ENCODE measurements at places on chromosomes 11 and 22. TPM values are rescaled to one million over a fixed set of nuclear protein-coding genes. Genes with fewer than 3 reads are reported as not detected.
A peak's percentile ranks its signal among the peaks of the same experiment; 100 is the strongest.

GRCh38 chr11:104169091-104169490 is 5.1 kb upstream of the PDGFD start:
- DNase-seq = no peak

DNA sequence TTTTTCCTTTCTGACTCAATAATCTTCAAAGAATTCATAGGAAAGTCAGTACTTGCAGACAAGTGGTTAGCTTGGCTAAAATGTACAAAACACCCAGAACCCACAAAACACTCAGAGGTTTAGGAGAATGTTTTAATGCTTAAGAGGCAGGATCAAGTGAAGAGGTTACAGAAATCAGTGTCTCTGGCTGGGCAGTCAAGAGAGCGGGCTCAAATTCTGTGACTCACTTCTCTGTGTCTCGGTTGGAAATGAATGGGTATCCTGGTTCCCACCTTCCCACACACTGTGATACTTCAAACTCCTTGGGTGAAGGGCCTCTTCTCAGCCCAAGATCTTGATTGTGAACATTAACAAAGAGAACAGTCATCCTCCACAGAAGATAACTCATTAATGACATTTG is 3.8 kb downstream of the MPEG1 start:
- DNase-seq = no peak

DNA sequence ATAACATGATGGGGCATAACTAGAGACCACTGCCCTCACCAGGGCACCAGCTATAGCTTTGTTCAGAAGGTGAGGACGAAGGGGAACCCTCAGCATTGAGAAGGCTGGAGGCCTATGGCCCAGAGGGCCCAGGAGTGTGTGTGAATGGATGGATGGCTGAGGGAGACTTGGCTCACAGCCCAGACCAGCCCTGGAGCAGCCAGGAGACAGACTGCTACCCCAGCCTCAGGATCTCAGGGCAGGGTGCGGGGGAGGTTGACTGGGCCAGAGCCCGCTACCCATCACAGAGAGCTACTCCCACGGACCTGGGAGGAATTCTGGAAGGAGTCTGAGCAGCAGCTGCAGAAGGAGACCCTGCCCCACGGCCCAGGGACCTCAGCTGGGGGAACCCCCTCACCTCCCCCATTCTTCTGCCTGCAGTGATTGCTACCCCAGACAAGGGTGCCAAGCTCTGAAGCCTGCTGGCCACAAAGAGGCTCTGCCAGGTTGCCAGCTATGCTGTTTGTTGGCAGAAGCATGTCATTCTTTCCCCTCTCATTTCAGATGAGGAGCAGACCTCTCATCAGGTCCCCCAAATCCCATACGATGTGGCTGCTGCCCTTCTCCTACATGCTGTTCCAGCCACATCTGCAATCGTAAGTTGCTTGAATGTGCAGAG is 5.4 kb upstream of the CSDC2 start:
- no peak for DNase-seq

Gene NFAM1
- total RNA-seq = not detected

DNA sequence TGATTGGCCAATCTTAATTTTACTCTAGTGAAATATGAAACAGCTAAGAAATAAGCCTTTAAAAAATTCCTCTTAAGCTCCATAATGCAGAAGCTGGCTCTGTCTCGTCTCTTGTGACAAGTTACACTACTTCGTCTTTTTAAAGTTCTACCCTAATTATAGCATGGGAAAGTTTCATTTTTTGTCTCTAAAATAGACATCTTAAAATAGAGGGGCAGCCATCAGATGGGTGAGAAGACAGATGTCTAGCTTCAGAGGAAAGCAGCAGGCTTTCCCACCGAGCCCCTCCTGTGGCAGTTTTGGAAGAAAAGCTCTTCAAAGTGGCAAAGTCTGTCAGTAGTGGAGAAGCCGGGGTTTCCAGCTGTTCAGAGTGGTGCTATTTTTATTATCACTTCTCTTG is 39.5 kb downstream of the XRRA1 start:
- no peak for DNase-seq

Gene MMP12
- total RNA-seq = 3.0 TPM

Gene SLCO2B1
- under 0.01 TPM for total RNA-seq

GRCh38 chr11:118129471-118130172 is 23.0 kb downstream of the SCN4B start:
- DNase-seq = no peak

- no peak for DNase-seq
Observed at GRCh38 chr11:68687986-68688385, 3.6 kb downstream of the GAL start.

DNA sequence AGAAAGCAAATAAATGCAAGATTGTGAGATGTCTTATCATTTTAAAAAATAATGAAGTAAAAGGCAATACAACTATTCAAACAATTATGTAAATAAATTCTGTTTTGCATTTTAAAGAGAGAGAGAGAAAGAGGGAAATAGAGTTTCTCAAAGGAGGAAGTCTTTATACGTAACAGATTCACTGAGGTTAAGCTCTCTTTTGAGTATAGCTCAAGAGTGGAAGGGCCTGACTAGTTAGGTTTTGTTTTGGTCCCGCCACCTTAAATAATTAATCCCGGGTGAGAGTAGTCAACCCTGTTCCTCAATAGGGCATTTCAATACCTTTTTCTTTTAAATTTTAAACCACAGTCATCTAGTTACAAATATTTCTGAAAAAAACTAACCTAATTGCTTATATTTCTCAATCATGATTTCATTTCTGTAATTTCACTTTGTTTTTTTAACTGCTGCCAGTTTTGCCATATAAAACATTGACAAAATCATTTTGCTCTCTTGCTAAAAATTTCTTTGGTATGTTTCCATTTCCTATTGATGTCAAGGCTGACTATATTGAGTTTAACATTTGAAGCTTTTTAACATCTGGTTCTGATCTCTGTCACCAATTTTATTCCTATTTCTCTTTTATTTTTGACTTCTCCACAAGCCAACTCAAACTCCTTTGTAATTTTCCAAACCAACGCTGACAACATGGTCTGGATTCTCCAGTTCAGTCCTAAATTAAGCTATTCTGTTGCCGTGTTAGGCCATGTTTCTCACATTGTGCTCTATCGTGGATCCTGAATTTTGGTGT is 10.3 kb downstream of the OR10D3 start:
- DNase-seq = no peak

DNA sequence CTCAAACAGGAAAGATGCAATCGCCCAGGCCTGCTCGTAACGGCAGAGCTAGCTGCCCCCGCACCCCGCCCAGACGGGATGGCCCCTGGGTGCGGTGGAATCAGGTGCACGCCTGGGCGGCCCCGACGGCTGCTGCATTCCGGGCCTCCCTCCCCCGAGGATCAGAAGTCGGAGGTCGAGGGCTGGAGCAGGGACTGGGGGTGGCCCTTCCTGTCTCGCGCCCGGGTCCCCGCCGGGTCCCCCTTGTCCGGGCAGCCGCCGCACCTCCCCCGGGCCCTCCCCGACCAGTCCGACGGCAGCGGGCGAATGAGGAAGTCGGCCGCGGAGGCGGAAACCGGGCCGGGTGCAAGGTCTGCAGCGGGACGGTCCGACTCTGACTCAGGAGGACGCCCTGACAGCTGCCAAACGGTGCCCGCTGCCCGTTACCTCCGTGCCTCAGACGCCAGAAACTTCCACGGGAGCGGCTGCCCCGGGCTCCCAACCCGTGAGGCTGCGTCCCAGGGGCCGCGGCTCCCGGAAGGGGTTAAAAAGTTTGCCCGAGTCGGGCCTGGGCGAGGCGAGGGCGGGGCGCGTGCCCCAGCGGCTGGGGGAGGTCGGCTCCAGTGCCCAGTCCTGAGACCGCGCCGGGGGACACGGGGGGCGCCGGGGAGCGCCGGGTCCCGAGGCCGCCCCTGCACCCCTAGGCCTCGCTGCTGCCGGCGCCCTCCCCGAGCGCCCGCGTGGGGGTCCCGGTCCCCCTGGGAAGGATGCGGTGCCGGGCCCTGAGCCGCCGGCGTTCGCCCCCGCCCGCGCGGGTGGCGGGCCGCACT is 663 bp downstream of the MYH9 start:
- DNase-seq = no peak

Gene SLC17A6
- total RNA-seq = not detected

DNA sequence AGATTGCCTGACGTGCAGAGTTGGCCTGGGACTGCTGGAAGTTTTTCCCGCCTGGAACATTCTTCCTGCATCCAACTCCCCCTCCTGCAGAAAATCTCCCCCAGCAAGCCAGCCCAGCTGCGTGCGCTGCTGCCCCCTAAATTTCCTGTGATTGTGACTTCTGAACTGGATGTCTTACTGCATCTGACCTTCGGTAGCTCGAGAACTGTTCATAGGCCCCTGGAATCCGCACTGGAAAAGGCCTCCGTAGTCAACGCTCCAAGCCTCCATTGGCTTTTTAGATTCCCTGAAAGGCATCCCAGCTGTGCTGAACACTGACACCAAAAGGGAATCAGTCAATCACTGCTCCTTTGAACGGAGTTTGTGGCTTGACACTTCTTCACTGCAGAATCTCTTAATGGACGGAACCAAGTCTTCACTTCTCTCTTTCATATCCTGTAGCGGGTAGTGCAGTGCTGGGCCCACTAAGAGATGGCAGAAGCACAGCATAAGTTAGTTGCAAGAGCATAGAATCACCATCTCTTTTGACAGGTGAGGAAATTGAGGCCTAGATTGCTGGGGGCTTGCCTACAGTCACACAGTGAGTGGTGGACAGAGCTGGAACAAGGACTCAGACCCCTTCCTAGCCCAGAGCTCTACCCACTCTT is 14.2 kb upstream of the RASD2 start:
- no peak for DNase-seq

Gene GAL3ST3
- not detected for total RNA-seq

Gene KCNQ1OT1
- total RNA-seq = 6.1 TPM

GRCh38 chr11:77096591-77097019 is 6.0 kb upstream of the OMP start:
- no peak for DNase-seq

- DNase-seq = no peak
Observed at GRCh38 chr11:66454247-66454646, 12.5 kb upstream of the PELI3 start.

GRCh38 chr11:42239188-42239587 is 779.7 kb upstream of the LRRC4C start:
- DNase-seq = peak; percentile 31

GRCh38 chr11:48051217-48051830 is 71.0 kb downstream of the PTPRJ start:
- DNase-seq = peak; percentile 44

DNA sequence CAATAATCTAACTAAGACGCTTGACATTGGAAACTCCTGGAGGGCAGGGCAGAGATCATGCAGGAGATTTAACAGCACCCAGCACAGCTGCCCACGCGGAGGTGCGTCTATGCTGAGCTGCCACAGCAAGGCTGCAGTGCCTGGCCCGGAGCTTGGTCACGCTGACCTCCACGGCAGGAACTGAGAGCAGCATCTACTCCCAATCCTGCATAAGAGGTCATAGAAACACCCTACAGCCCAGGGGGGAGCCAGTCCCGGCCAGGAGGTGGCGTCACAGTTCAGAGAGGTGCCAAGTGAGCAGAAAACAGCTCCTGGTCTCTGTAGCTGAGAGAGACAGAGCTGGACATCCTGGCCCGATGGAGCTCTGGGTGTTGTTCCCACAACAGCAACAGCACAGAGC is 121.1 kb upstream of the TMEM45B start:
- no peak for DNase-seq

Gene GAB4
- not detected for total RNA-seq

DNA sequence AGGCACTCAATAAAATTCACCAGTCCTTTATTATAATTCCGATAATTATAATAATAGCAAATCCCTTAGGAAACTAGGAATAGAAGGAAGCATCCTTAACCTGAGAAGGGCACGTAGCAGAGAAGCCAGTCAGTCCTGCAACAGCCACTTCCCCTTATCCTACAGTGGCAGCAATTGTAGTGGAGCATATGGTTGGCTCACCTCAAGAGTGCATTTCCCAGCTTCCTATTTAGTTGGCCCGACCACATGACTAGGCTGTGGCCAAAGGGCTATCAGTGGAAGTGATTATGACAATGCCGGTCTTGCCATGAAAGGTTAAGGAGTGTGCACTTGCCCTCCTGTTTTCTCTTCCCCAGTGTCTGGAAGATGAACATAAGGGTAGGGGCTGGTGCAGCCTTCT is 27.0 kb downstream of the TESMIN start:
- DNase-seq = no peak

DNA sequence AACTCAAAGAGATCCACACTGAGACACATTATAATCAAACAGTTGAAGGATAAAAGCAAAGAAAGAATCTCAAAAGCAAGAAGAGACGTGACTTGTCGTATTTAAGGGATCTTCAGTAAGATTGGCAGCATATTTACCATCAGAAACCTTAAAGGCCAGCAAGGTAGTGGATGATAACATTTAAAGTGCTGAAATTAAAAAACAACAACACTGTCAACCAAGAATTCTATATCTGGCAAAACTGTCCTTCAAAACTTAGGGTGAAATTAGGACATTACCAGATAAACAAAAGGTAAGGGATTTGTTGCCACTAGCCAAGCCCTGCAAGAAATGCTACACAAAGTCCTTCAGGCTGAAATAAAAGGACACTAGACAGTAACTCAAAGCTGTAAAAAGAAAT is 11.0 kb upstream of the MUC5B start:
- no peak for DNase-seq

Gene EMSY
- 18.0 TPM for total RNA-seq

DNA sequence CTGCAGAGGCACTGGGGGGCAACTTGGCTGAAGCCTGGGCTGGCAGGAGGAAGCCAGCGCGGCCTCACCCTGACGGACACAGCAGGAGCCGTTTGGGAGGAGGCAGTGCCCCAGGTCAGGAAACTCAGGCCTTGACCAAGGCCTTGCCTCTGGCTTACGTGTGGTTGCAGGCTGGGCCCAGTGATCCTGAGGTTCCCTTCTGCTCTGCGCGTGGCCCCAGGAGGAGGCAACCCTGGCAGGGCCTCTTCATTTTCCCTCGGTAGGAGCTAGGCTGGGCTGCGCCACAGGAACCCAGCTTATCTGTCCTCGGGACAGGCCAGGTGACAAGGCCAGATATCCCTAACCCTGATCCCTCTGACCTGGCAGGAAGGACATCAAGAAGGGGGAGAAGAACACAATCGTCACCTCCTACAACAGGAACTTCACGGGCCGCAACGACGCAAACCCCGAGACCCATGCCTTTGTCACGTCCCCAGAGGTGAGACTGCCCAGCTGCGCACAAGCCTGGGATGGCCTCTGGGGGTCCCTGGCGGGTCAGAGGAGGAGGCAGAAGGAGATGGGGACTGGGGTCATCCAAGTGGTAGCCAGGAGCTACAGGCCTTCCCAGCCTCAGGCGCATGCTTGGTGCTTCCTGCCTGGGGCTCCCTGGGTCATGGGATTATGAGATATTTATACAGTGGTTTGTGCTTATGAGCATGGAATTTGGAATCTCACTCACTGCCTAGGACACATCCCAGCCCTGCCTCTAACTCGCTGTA is 20.6 kb downstream of the POLR3H start:
- peak; percentile 95 for DNase-seq

DNA sequence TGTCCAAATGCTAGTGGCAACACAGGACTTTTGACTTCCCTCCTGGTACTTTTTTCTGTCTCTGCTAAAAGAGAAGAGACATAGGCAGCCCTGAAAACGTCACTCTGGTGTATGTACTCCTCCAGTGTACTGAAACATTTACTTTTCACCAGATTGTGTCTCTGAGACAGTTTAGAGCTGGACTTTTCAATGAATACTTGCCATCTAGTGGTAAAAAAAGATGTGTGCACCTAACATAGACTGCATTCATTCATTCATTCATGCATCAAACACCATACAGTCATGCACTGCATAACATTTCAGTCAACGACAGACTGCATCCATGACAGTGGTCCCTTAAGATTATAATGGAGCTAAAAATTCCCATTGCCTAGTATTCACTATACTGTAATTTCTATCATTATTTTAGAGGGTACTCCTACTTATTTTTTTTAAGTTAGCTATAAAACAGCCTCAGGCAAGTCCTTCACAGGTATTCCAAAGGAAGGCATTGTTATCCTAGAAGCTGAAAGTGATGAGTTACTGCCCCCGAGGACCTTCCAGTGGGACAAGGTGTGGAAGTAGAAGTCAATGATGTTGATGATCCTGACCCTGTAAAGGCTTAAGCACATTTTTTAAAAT is 186.2 kb downstream of the SPON1 start:
- peak; percentile 38 for DNase-seq
